PC-9 (cell line): ENCODE measurements at places on chromosomes 2 and 18. TPM values are rescaled to one million over a fixed set of nuclear protein-coding genes. Genes with fewer than 3 reads are reported as not detected.

- H3K4me3 ChIP-seq, result no peak overlapping the region
- no peak overlapping the region for H3K27ac ChIP-seq
- no peak for DNase-seq
- H3K4me1 ChIP-seq, result no peaks in the 10 kb centered on the region
- H3K36me3 ChIP-seq, result no peaks in the 10 kb centered on the region
These were observed 331.3 kb downstream of the LRRTM4 start for GRCh38 chr2:77190721-77191346.

- H3K36me3 ChIP-seq, result no peaks in the 10 kb centered on the region
- no peak for DNase-seq
These were observed 97.6 kb downstream of the EPB41L5 start for GRCh38 chr2:120110507-120110906.

GRCh38 chr2:225274751-225275150 lies 124.8 kb upstream of the NYAP2 start:
- DNase-seq, result peak; percentile 16
- no peaks in the 10 kb centered on the region for H3K36me3 ChIP-seq
- H3K4me1 ChIP-seq, result no peaks in the 10 kb centered on the region
- H3K27ac ChIP-seq, result no peak overlapping the region
- H3K27me3 ChIP-seq, result no peaks in the 10 kb centered on the region
- no peak overlapping the region for H3K4me3 ChIP-seq

DNA sequence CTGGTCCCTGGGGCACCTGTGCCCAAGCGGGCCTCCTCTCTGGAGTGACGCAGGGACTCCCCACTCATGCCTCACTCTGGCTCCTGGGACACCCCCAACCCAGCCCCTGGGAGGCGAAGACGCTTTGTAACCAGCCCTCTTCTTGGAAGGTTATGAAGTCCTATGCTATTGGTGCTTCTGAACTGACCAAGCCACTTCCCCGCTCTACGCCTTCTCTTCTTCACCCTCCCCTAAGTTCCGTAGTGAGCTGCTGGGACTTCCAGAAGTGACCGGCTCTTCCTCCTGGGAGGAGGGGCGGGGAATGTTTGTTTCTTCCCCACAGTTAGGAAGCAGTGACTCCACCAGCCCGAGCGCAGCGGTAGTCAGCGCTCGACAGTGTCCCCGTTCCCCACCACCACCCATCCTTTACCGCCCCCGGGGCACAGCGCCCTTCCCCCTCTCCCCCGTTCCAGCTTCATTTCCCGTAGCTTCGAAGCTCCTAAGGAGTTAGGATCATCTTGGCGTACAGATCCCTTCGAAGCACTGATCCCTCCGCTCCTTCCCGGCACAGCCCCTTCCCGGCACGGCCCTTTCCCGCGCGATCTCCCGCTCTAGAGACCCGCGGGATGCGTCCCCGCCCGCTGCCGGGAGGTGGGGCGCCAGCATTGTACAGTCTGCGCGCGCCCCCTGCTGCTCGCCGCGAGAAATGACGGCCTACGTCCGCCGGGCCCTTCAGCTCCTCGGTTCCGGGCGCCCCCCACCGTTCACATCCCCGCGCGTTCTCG lies 25.3 kb upstream of the NOTO start:
- no peak overlapping the region for H3K27ac ChIP-seq
- peaks cover 19% of the 10 kb centered on the region for H3K4me1 ChIP-seq
- no peaks in the 10 kb centered on the region for H3K36me3 ChIP-seq

DNA sequence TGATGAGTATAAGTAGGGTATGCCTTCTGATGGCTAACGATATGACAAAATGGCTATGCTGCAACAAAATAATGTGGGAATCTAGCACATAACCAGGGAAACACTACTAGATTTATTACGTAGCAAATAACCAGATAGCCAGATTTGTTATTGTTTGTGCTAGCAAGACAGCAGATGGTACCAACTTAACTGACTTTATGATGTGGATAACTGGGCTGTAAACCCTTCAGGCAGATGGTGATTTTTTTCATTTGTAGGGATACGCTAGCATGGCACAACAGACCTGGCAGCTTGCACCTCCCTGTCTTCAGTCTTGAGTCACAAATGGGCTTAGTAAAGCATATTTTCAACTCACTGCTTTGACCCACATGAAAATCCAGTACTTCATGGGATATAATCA lies 48.7 kb downstream of the PRELID3A start:
- H3K27ac ChIP-seq, result no peak overlapping the region
- peaks cover 15% of the 10 kb centered on the region for H3K4me1 ChIP-seq
- no peak for DNase-seq
- no peak overlapping the region for H3K4me3 ChIP-seq

Gene SIX2
- total RNA-seq, result 10.2 and 11.9 TPM in 2 replicates

DNA sequence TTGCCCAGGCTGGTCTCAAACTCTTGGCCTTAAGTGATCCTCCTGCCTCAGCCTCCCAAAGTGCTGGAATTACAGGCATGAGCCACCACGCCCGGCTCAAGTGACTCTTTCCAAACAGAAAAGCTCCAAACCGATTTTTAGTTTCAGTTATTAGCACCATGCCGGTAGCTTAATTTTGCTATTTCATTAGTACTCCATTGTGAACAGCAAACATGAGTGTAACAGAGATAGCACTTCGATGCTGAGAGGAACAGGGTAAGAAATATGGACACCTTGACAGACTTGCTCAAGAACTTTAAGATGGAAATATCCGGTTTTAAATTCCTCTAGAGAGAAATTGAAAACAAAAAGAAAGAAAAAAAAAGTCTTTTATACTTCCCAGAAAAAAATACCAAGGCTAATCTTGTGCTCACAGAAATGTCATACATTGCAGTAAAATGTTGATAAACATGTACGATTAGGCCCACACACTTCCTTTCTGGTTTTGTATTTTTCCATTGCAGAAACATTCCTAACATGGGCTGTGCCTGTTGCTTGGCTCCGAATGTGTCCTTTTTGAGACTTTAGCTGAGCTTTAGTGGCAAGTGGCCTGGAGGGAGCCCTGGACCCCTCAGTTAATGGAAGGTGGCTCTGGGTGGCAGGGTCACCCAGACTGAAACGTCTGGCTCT lies 18.3 kb downstream of the FHL2 start:
- H3K4me1 ChIP-seq, result peaks cover 42% of the 10 kb centered on the region
- H3K4me3 ChIP-seq, result no peak overlapping the region
- no peaks in the 10 kb centered on the region for H3K27me3 ChIP-seq
- no peak for DNase-seq

DNA sequence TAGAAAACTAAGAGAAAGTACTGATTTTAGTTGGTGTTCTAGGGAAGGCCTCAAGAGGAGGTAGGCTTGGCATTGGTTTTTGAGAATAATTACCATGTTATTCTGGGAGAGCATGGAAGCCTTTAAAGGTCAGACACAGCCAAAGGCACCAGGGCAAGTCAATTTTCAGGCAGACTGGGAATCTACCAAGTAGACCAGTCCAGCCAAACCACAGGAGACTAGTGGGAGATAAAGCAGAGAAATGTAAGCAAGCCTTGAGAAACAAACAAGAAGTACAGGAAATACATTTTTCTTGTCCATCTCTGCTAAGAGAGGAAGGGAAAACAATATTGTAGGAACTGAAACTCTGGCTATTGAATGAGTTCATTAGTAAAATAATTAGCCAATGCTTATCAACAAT lies 5.5 kb upstream of the CCDC68 start:
- no peak overlapping the region for H3K4me3 ChIP-seq
- no peak overlapping the region for H3K27ac ChIP-seq
- no peak for DNase-seq
- no peaks in the 10 kb centered on the region for H3K36me3 ChIP-seq
- no peaks in the 10 kb centered on the region for H3K27me3 ChIP-seq

- H3K27ac ChIP-seq, result peak overlapping the region; percentile 84
- peaks cover 12% of the 10 kb centered on the region; the same call in 1 of the 2 replicates for H3K36me3 ChIP-seq
- peaks cover 50% of the 10 kb centered on the region for H3K4me1 ChIP-seq
- no peaks in the 10 kb centered on the region for H3K27me3 ChIP-seq
These were observed 510 bp downstream of the RNF149 start for GRCh38 chr2:101307950-101308431.

Gene PLEK
- not detected in 2 replicates for total RNA-seq
